GM13976 (cell line): ENCODE measurements at places on chromosomes 4 and X.

DNA sequence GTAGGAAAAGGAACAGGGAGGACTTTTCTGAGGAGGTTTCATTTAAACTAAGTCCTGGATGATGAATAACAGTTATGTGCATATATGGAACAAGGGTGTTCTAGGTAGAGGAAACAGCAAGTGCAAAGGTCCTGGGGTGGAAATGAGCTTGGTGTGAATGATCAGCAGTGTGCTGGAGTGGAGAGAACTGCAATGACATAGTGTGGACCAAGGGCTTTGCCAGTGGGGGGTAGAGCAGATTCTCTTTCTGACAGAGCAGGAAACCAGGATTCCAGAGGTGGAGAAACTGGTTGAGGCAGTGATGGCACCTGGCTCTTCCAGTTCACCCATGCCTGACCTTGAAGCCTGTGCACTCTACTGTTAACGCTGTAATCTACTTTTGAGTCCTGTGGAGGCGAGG is 1.7 kb downstream of the PPP1R3F start:
- no peak for DNase-seq

DNA sequence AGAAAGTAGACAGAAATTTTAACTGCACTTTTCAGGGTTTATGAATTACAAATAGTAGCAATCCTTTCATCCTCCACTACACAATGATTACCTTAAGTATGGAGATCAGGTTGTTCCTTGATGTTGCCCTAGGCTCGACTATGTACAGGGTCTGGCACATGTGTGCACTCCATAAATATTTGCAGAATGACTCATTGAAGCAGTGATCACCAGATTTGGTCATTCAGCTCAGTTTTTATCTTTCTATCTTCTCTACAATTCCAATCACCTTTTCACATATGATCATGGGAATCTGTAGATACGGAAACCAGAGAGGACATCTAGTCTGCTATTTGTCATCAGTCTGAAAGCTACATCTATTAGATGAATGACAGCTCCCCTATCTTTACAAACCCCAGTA is 171.7 kb upstream of the HCCS start:
- DNase-seq, result no peak

DNA sequence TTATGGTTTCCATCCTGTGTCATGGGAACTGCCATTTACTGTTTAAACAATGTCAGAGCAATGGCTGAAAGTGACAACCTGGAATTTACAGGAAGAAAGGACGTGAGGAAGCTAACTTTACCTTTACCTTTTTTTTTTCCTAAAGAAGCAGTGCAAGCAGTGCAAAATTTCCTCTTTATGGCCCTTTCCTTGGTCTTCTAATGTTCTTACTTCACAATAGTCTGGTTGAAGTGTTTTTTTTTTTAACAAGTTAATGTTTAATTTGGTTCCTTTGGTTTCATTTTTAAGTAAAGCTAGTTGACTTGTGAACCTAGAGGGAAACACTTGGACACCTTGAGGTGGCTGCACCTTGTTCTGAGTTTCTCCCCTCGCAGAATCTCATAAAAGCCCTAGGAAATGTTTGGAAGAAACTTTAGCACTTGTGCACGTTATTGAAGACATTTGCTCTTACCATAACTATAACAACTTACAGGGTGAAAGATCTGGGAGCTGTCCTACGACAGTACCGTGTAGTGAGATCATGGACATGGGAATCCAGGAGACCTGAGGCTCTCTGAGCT is 1.8 kb downstream of the SGMS2 start:
- DNase-seq, result no peak

- no peak for DNase-seq
Measured at GRCh38 chr4:48623182-48623780, 133.2 kb downstream of the ZAR1 start.

DNA sequence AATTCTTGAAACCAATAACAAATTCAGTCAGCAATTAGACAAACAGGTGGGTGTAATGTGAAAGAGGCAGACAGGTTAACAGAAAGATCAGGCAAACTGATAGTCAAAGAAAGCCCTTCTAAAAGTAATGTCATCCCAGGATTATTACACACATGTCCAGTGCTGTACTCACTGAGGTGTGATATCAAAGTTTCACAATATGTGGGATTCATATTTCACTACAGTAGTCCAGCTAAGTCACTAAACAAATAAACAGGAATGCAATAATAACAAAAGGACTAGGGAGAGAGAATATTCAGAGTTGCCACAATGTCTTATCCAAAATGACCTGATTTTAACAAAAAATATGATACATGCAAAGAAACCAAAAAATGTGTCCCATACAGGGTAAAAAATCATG is 787.5 kb downstream of the FSTL5 start:
- DNase-seq, result no peak

GRCh38 chr4:54322818-54323417 is 93.8 kb downstream of the PDGFRA start:
- DNase-seq, result peak; percentile 79

- DNase-seq, result peak; percentile 15
Measured at GRCh38 chrX:79412972-79413371, 45.8 kb upstream of the ITM2A start.

GRCh38 chrX:4935401-4935800 is 1222.0 kb upstream of the PRKX start:
- no peak for DNase-seq
